ENCODE measurements at places on chromosomes 5 and 9.

- no peak for DNase-seq
These were observed 480.7 kb downstream of the CSNK1G3 start for GRCh38 chr5:123992641-123993040.

- DNase-seq = no peak
These were observed 160.6 kb downstream of the OLFM1 start for GRCh38 chr9:135248111-135248510.

DNA sequence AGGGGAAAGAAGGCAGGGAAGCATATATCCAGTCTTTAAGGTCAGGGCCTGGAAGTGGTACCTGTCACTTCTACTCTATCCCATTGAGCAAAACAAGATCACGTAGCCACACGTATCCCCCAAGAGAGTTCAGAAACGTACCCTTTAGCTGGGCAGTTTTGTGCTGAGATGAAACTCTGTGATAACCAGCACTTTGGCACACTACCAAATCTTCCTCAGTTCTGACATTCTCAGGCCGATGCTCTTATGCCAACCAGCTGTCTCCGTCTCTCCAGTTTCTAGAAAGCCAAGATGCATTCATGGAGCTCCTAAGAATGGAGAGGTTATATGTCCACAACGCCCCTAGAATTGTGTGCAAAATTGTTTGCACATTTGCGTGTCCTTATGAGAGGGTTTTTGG, 176.6 kb upstream of the MSX2 start:
- DNase-seq = no peak

DNA sequence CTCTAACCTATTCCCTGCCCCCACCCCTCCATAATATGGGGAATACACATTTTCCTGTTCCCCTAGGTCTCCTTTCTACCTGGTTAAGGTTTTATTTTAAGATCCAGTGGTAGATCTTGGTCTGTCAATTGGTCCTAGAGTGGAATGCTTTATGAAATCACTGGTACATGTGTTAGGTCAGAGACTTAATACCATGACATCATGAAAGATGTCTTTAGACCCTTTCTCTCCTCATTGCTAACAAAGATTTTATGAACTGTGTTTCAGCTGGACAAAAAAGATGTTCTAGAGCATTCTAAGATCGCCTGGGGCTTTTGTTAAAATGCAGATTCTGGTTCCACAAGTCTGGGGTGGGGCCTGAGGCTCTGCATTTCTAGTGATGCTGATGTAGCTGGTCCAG, 9.1 kb downstream of the GSN start:
- DNase-seq = no peak

- DNase-seq = peak; percentile 24
These were observed 9.3 kb upstream of the PTPN3 start for GRCh38 chr9:109507421-109507838.

DNA sequence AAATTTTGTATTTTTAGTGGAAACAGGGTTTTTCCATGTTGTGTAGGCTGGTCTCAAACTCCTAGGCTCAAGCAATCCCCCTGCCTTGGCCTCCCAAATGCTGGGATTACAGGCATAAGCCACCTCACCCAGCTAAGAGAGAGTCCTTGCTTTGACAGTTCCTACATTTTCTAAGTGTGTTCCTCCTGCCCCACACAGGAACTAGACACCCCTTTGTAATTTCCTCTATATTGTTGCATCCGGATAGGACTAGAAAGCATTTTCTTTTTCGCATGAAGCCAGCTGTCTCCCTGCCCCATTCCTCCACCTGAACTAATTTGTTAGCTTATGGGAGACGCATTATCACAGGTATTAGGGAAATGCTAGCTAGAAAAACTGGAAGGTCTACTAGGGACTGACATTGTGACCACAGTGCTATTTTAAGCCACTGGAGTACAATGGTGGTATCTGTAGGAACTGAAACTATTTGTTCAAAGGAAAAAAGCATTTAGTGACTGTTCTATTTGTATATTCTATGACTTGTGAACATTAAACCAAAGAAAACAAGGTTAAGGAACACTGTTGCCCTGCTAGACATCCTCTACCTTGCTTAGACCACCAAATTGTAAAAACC, 214.1 kb downstream of the SMARCA2 start:
- no peak for DNase-seq

DNA sequence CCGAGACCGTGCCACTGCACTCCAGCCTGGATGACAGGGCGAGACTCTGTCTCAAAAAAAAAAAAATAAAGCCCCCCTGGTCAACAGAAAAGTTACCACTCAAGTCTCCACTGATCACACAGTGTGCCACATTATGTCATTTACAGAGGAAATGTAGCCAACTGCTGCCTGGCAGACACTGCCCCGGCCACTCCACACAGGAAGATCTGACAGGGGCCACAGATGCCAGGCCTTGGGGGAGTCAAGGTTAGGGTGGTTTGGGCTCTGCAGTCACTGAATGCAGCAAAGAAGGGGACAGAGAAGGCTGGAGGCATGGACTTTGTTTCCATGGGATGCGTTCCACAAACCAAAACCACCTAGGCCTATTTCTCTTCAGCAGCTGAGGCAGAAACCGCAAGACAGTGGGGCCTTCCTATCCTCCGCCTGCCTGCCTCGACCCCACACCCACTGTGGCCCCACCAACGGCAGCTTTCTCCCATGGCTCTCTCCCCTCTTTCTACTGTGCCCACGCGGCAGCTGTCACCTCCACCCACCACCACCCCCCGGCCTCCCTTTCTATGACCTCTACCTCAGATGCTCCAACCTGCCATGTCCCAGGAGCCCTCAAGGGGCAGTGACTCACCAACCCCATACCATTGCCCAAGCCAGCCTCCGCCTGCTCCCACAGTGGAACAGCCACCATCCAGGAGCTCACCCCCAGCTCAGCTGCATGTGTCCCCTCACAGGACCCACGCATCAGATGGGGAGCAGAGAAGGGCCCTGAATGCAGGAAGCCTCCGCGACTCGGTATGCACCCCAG, 12.4 kb downstream of the IPPK start:
- no peak for DNase-seq

- DNase-seq = no peak
These were observed 102.0 kb downstream of the TRIM32 start for GRCh38 chr9:116789081-116789480.

DNA sequence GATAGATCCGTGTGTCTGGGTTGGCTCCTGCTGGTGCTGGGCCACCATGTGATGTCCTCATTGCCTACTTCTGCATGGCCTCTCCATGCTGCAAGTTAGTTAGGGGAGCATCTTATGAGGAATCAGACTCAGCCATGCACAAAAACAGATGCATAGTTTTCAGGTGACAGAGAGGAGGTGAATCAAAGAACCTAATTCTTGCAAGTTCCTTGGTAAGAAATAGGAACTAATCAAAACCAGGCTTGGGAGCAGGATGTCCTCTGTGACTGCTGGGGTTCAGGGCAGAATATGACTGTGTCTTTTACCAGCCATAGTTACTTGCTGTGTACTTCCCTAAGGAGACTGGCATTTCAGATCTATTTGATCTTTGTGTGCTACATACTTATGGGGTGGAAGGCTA, 61.6 kb downstream of the C9orf152 start:
- no peak for DNase-seq

DNA sequence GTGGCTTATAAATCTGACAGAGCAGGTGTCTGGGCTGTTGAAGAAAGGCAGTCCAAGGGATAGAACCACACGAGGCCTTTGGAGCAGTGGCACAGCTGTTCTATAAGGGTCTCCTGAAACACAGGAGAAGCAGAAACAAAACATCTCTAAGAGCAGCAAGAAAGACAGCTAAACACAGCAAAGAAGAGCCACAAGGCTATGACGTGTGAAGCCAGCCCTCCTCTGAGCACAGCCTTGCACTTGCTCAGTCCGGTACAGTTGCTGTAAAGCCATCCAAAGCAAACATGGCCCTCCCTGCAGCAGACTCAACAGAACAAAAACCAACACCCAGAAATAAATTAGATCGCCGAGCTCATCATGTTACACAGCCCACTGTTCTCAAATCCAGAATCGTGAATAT, 2.6 kb upstream of the GZMK start:
- no peak for DNase-seq

DNA sequence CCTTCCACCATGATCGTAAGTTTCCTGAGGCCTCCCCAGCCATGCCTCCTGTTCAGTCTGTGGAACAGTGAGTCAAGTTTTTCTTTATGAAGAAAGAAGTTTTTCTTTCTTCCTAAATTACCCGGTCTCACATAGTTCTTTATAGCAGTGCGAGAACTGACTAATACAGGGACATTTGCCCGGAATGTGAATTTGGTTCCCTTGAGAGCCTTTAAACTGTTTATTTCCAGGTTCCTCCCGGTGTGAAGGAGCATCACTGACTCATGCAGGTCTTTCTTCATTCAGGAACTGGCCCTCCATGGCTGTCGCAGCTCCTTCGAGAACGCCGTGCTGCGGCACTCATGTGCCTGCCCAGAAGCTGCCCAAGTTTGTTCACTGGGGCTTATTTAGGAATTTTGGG, 87.7 kb downstream of the PTCH1 start:
- DNase-seq = no peak

DNA sequence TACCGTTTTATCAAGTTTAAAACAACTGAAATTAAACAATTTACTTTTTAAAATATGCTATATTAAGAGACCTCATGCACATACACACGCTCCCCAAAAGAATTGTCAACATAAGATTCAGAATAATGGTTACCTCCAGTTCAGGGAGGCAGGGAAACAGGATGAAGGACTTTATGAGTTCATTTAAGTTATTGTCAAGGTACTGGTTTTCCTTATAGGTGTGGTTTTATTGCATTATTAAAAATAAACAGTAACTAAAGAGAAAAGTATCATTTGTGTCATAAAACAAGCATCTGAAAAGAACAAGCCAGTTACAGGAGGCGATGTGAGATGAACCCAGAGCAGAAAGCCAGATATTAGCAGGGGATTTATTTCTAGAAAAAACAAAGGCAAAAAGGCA, 2376.7 kb downstream of the MAT2B start:
- no peak for DNase-seq
